ENCODE measurements at places on chromosomes 12 and 14.
A peak's percentile ranks its signal among the peaks of the same experiment; 100 is the strongest.

DNA sequence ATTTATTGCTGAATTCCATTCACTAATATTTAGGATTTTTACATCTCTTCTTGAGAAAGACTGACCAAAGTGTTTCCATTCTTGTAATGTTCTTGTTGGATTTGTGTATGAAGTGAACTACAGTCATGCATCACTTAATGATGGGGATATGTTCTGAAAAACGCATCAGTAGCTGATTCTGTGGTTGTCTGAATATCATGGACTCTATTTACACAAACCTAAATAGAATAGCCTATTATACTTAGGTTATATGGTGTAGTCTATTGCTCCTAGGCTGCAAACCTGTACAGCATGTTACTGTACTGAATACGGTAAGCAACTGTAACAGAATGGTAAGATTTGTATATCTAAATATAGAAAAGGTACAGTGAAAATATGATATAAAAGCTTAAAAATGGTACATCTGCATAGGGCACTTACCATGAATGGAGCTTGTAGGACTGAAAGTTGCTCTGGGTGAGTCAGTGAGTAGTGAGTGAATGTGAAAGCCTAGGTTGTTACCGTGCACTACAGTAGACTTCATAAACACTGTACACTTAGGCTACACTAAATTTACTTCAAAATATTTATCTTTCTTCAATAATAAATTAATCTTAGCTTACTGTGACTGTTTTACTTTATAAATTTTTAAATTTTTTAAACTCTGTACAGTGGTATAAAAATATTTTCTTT, 27.6 kb upstream of the P2RX4 start:
- no peak for DNase-seq

DNA sequence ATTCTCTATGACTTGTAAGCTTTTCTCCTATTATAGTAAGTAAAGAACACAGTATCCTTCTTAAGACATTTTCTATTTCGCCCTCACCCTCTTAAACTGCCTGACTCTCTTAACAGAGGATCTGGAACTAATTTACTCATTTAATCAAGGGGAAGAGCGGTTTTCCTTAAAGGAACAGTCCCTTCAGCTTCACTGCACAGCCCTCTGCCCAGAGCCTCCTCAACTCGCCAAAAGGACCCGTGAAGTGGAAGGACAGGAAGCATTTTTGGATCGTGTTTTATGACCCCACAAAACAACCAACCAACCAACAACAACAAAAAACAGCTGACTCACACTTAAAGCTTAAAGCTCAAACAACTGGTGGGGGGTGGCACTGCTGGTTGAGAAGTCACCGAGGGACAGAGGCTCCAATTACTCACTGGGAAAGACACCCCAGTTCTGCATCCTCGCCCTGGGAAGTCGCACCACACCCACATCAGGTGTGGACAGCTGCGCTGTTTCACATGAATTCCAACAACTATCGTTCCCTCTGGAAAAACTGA, 35.7 kb downstream of the NID2 start:
- peak; percentile 80 for DNase-seq

- DNase-seq = no peak
Observed at GRCh38 chr12:94951071-94951934, 52.2 kb downstream of the NDUFA12 start.

- DNase-seq = no peak
Observed at GRCh38 chr14:58574623-58575022, 63.1 kb upstream of the DACT1 start.

GRCh38 chr14:51203881-51204280, 36.2 kb upstream of the TMX1 start:
- DNase-seq = no peak

- DNase-seq = peak; percentile 17
Observed at GRCh38 chr12:92533280-92533890, 169.4 kb upstream of the PLEKHG7 start.

GRCh38 chr12:117679776-117680175, 289.0 kb downstream of the KSR2 start:
- DNase-seq = no peak

DNA sequence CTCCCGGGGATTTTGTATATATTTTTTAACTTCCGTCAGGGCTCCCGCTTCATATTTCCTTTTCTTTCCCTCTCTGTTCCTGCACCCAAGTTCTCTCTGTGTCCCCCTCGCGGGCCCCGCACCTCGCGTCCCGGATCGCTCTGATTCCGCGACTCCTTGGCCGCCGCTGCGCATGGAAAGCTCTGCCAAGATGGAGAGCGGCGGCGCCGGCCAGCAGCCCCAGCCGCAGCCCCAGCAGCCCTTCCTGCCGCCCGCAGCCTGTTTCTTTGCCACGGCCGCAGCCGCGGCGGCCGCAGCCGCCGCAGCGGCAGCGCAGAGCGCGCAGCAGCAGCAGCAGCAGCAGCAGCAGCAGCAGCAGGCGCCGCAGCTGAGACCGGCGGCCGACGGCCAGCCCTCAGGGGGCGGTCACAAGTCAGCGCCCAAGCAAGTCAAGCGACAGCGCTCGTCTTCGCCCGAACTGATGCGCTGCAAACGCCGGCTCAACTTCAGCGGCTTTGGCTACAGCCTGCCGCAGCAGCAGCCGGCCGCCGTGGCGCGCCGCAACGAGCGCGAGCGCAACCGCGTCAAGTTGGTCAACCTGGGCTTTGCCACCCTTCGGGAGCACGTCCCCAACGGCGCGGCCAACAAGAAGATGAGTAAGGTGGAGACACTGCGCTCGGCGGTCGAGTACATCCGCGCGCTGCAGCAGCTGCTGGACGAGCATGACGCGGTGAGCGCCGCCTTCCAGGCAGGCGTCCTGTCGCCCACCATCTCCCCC, 777 bp downstream of the ASCL1 start:
- peak; percentile 55 for DNase-seq

GRCh38 chr12:102095677-102096263, 24.1 kb downstream of the NUP37 start:
- DNase-seq = peak; percentile 80

DNA sequence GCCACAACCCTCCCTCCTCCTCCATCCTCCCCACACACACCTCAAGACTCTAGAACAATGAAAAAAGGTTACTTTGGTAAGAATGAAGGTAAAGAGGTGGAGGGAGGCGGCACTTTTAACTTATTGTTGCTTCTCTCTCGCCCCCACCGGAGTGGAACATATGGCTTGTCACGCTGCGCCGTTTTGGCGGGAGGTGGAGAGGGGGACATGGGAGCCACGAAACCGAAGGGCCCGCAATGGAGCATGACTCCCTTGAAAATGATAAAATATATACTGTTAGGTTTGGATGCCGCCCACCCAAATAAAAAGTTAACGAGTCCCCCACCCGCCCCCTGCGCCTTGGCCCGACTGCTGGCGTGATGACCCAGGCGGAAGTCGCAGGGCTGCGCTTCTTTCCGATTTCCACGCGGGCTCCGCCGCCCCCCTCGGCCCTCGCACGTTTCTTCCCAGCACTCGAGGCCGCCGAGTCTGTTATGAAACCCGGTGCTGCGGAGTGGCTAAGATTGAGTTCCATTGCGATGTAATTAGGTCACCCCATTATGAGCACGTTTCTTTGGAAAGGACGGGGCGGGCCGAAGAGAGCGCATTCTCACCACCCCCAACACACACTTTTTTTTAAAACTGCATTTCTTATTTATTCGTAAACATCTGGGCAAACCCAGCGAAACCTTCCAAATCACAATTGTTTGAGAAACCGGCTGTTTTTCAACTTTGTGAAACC, 1.4 kb upstream of the ZFP36L1 start:
- DNase-seq = peak; percentile 95

DNA sequence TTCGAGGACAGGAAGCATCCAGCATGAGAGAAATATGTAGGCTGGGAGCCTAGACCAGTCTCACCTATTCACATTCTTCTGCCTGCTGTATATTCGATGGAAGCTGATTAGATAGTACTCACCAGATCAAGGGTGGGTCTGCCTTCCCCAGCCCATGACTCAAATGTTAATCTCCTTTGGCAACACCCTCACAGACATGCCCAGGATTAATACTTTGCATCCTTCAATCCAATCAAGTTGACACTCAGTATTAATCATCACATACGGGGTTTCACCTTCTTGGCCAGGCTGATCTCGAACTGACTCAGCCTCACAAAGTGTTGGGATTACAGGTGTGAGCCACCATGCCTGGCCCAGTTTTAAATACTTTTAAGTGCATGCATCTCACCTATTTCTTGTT, 30.5 kb upstream of the SLC10A1 start:
- no peak for DNase-seq

- DNase-seq = no peak
Observed at GRCh38 chr14:87388946-87389345, 604.0 kb downstream of the GALC start.

- DNase-seq = no peak
Observed at GRCh38 chr12:125125271-125125670, 60.0 kb downstream of the AACS start.

DNA sequence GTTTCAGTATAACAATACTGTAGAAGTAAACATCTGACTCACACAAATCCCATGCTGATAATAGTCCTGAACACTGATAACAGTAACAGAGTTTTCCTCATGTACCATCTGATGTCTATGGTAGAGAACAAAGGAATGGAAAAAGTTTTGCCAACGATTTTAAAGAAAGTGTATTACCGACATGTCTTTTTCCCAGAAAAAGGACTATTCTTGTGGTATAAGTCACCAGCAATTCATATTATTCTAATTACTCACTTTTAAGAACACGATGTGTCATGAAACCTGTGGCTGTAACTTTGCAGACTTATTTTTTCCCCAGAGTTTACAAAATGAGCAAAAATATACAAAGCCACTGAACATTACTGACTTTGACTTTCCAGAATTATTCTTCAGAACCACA, 40.1 kb upstream of the DCN start:
- DNase-seq = peak; percentile 55

DNA sequence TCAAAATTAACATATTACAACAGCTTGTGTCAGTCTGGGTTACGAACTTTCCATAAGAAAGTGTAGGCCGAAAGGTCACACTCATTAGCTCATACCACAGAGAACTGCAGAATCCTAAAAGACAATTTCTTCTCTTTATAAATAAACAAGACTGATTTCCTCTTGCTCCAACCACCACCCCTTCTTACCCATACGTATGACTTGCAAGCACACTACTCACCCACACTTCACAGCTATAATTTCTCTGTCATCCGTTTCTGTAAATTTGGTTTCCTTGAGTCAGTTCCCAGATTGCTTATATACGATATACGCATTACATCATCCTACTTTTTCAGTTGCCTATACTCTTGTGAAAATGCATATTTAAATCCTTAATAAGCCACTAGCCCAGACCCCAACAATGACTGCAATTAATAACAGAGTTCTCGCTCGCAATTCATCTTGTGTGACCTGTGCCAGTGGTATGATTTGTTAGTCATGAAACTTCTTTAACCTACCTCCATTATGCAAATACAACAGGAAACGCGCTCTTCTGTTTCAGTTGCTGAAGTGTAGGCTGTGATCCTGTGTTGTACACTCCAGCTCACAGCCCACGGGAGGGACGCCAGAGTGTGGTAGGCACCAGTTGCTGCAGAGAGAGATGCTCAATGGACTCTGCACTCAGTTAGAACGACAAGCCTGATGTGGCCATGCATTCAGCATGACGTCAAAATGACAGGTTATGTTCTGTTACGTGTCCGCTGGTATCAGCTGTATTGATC, 417.6 kb downstream of the PDZRN4 start:
- DNase-seq = no peak

DNA sequence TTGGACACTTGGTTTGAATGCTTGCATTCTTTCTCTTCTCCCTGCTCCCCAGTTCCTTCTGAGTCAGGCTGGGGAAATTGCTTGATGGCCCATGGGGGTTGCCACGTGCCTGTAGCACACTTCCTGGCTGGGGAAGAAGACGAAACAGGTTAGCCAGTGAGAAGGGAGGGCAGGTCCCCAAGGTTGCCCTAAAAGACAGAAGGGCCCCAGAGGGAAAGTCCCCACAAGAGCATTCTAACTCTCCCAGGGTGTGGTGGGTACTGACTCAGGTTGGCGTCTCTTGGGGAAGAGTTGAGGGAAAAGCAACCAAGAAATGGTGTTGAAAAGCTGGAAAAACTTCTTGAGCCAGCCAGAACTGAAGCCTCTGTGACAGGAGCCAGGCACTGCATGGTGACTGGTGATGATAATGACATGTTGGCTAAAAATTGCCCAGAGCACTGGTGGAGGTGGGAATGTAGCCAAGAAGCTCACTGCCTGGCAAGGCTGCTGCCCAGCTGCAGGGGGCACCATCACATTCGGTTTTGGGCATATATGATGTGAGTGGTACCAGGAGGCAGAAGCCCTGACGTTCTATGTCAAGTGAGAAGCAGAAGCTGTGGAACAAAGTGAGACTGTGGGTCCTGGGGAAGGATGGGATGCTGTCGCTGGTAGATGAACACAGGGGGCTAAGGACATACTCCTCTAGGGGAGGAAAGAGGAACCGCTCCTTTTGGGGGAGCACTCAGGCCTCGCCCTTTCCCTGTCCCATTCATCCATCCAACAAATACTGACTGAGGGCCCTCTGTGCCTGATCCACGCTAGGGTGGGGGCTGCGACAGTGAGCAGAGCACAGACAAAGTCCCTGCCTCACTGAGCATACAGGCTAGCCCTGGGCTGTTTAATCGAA, 8.1 kb upstream of the RABGGTA start:
- no peak for DNase-seq

- no peak for DNase-seq
Observed at GRCh38 chr12:25723336-25723735, 170.3 kb upstream of the LMNTD1 start.

GRCh38 chr14:30443368-30444007, 115.5 kb upstream of the G2E3 start:
- DNase-seq = peak; percentile 79

DNA sequence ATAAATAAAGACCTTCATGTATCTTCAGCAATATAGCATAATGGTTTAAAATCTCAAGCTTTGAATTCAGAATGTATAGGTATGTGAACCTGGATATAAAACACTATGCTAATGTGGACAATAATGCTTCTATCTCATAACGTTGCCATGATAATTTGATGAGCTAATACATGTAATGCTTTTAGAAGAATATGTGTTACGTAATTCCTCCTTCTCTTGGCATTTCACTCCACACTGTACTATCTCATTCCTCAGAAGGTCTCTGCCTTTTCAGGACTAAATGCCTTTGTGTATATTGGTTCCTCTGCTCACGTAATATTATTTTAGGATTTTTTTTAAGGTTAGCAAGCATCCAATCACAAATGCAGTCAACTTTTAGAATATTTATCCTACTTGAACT, 86.5 kb downstream of the FOXA1 start:
- DNase-seq = peak; percentile 20

GRCh38 chr12:115639648-115640012, 637.9 kb downstream of the MED13L start:
- no peak for DNase-seq

GRCh38 chr14:36099619-36100018, 76.9 kb downstream of the PTCSC3 start:
- no peak for DNase-seq

- no peak for DNase-seq
Observed at GRCh38 chr14:104781271-104782077, 14.1 kb downstream of the AKT1 start.

DNA sequence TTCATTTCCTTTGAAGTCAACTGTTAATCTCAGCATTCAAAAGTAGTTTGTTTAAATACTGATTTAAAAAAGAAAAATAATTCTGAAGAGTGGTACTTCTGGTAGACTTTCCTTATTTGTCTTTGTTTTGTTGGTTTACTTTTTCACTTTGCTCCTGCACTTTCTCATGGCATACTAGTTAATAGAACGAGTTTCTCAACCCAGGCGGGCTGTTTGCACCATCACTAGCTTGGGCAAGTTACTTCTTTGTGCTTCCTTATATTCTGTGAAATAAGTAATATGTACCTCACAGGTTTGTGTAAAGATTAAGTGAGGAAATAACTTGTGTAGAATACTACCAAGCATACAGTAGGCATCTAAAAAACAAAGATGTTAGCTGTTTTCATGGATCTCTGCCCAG, 45.5 kb downstream of the SLC38A6 start:
- DNase-seq = no peak

Data from adipocyte (in vitro differentiated cells).